Stimulated activated CD4-positive, alpha-beta T cell treated with anti-CD3 and anti-CD28 coated beads, Interleukin-15, amount 100 ng/mL, for 1 hour (primary cell): ENCODE measurements at places on chromosomes 5 and 9.

DNA sequence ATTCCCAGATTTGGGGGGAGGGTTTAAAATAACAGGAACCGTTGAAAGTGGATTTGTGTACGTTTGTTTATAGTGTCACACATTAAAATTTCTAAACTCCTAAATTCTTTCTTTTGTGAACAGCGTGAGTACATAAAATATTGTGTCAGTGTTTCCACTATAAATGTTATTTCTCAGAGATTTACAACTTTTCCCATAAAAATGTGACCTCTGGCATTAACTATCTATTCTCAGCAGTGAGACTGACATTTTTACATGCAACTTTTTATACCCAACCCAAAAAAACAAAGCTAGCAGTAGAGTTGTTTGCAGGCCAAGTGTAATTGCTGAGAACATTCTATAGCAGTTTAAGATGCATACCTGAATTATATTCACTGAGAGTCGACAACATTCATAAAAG lies 757.0 kb upstream of the ADAMTS16 start:
- no peak for DNase-seq

GRCh38 chr9:18499062-18499461 lies 25.1 kb downstream of the ADAMTSL1 start:
- DNase-seq, result no peak

DNA sequence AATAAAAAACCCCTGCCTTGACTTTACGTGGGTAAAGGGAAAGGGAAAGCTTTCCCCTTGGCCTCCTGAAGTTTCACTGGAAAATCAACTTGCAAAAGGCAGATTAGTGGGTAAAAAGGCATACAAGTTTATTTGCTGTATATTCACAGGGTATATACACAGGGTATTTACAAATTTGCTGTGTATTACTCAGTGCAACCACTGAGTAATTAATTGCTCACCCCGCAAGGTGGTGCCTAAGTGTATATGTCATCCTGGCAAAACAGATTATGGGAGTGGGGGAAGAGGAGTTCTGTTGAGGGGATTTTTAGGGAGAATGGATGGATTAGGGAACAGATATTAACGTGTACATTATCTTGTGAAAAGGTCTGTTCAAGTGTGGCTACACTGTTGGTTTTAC lies 7.1 kb upstream of the RARS1 start:
- no peak for DNase-seq

DNA sequence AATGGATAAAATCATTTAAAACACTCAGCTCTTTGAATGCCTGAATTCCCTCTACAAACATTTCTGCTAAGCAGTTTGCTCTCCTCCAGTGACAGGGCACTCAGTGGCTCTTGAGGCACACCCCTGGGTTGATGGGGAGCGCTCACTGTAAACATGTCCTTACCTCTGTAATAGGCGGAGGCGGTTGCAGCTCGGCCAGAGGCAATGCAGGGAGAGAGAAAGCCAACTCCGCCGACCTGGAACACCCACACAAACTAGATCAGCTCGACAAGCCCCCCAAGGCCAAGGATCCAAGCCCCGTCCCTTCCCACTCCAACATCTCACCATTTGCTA lies 329 bp downstream of the CDC23 start:
- DNase-seq, result no peak

DNA sequence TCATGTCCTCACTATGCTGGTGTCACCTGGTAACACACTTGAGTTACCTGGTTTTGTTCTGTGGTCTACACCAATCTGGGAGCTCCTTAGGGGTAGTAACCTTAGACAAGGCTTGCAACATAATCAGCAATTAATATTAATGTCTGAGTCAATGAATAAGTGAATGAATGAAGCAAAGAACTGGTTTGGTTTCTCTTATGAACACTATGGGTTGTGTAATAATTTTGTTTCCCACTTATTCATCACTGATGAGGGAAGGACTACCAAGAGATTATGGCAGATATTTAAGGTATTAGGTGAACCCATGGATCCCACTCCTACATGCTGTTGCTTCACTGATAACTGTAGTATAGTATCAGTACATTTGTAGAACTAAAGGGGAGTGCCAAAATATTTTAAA lies 116.0 kb downstream of the SLC12A2 start:
- no peak for DNase-seq

- DNase-seq, result no peak
These were observed 115.8 kb downstream of the EMB start for GRCh38 chr5:50325237-50325832.

DNA sequence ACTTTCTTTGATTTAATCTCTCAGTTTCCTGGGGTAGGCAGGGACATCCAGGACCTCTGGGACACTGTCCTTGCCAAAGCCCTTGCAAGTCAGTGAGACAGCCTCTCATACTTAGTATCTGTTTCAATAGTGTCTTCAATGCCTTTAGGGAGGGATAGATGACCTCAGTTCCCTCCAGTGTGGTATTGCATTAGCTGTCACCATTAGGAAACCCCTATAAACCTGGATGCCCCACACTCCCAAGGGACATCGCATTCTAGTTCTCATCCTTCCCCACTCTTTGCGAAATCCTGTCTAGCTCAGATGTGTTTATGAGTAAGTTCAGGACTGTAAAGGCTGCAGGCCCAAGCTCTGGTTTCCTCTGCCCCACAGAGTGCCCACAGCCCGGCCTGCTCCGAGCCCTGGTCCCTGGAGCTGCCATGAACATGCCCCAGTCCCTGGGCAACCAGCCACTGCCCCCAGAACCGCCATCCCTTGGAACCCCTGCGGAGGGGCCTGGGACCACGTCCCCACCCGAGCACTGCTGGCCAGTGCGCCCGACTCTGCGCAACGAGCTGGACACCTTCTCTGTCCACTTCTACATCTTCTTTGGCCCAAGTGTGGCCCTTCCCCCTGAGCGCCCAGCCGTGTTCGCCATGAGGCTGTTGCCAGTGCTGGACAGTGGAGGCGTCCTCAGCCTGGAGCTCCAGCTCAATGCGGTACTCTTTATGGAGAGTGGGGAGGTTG lies 13.2 kb downstream of the TMEM8B start:
- no peak for DNase-seq

DNA sequence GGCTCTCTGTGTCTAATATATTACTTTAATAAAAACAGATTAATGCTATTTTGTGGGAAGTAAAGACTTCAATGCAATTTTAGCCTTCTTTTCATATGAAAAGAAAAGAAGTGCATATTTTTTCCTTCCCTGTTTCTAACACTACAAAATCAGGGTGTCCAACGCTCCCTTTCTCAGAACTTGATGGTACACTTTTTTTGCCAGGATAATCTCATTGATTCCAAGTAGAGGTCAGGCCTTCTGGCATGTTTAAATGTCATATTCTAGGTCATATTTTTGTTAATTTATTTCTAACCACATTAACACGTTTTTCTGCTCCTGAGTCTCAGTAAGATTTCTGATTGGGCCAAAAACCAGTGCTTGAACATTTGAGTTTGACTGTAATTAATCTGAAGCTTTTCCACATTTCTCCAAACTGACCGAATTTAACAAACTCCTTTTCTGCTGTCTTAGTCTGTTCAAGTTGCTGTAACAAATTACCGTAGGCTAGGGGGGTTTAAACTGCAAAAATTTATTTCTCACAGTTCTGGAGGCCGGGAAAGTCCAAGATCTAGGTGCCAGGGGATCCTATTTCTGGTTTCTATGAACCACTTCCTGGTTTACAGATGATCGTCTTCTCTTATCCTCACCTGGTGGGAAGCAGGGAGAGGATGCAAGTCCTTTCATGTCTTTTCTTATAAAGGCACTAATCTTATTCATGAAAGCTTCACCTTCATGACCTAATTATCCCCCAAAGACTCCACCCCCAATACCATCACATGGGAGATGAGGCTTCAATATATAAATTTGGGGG lies 63.2 kb upstream of the ELL2 start:
- no peak for DNase-seq

- DNase-seq, result no peak
These were observed at the start of gene HEMGN for GRCh38 chr9:97938081-97938644. HEMGN (minus strand) TSS chr9:97938172; CDS start chr9:97938136, 36 bp downstream.

GRCh38 chr5:54323495-54323894 lies 13.1 kb upstream of the ARL15 start:
- no peak for DNase-seq

DNA sequence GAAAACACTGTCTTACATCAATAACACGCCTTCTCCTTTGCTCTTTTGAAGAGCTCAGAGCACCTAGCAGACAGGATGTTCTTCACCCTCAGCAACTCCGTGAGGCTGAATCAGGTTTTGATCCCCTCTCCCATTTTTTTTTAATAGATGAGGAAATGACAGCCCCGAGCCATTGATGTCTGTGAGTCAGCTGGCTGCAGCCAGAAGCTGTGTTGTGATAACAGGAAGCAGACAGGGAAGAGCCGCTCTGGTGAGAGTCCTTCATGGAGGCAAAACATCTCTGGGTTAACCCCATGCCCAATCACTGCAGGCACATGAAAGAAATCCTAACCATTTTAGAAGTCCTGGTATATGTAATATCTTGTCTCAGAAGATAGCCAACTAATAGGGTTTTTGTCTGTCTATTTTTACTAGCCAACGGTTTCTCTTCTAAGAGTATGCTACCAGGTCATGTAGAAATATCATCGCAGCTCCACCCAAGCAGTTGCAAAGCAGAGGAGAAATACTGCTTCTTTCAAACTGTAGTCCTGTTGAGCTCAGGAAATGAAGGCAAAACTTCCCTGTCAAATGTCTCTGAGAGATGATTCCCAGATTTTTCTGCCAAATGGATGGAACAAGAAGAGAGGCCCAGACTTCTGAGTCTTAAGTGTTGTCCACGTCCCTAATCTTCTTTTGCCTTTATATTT lies 568.9 kb downstream of the CCDC171 start:
- no peak for DNase-seq

DNA sequence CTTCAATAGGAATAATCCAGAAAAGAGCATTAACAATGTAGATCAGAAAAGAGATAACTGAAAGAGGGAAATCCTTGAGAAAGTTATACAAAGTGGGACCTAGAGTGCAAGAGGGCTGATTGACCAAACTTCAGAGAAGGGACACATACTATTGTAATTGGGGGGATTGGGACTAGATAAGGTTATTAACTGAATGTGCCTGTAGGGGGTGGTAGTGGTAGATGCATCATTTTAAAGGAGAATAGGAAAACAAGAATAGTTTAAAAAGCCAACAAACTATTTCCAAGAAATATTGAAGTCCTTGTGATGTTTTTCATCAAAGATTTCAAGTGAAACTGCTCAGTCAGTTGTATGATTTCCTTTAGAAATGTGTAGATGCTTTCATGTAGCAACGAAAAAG lies 468.5 kb downstream of the TAF11L14 start:
- DNase-seq, result no peak

DNA sequence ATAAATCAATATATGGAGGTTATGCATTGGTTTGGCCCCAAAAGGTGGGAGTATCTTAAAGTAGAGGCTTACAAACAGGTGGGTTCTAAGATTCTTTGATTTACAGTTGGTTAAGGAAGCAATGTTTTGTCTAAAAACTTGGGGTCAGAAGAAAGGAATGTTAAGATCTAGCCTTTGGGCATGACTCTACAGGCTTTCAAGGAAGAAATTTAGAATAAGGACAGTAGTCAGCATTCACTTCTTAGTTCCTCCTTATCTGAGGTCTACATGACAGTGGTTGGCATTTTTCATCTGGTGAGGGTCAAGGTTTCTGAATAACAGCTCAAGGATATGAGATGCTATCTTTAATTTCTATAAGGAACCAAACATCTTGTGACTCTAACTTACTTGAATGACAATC lies 122.8 kb downstream of the CAMK4 start:
- no peak for DNase-seq

DNA sequence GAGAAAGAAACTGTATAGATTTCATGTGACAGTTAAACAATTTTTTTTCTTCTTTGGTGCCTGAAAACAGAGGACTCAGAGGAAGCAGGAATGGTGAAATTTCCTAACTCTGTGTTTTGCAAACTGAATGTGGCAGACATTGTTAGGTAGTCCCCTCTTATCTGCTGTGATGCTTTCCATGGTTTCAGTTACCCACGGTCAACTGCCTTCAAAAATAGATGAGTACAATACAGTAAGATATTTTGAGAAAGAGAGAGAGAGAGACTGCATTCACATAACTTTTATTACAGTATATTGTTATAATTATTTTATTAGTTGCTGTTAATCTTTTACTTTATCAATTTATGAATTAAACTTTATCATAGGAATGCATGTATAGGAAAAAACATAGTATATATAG lies 627.2 kb downstream of the CCDC171 start:
- no peak for DNase-seq

- no peak for DNase-seq
These were observed 17.9 kb upstream of the ZSWIM6 start for GRCh38 chr5:61313960-61314681.

- DNase-seq, result no peak
These were observed 178.4 kb downstream of the PAX5 start for GRCh38 chr9:36855448-36856315.

DNA sequence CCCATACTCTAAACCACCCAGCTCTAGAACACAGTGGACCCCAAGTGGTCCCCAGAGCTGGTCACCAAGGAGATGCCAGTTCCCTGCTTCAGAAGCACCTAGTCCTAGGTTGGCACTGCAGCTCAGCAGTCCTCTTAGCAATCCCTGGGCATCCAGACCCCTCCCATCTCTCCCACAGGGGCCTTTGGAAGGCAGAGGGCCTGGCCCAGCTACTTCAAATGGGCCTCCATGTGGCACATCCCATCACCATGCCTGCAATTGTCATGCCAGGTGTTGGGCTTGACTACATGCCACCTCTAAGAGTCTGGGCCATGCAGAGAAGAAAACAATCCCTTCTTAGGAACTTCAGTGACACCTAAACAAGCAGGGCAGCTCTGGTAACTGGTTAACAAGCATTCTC lies 14.1 kb downstream of the MACROH2A1 start:
- DNase-seq, result no peak

DNA sequence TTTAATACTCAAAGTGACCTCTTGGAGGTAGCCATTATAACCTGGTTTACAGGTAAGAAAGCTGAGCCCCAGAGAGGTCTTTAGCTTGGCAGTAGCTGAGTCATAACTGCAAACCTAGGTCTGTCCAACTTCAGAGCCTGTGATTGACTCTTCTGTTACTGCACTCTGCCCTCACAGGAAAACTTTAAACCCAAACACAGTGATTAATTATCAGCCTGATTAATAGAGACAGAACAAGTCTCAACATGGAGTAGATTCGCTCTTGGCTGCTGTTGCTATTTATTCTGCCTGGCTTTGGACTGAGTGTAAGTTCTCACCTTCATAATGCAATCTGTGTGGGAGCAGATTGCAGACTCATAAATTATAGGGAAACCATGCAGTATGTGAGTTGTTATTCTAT lies 27.4 kb upstream of the TXN start:
- no peak for DNase-seq

- DNase-seq, result peak; percentile 8
These were observed at the start of gene APBA1 for GRCh38 chr9:69671879-69672595. APBA1 (minus strand) TSS chr9:69672371.

GRCh38 chr5:132003170-132003744 lies 8.2 kb downstream of the ACSL6 start:
- DNase-seq, result no peak

DNA sequence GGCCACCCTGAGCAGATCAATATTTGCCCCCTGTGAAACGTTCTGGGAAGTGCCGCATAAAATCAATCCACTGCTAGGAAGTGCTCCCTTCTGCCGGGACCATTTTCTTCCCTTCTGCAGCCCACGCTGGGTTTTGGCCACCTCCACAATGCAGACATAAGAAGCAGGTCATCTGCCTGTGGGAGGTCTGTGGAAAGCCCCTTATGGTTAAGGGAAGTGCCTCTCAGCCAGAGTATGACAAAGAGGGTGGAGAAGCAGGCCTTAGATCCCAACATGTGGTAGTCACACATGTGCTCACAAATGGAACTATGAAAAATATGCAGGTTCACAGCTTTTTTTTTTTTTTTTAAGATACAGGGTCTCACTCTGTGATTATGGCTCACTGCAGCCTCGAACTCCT lies 82.8 kb downstream of the SLC1A3 start:
- DNase-seq, result no peak

GRCh38 chr9:115058684-115059315 lies 59.2 kb downstream of the TNC start:
- DNase-seq, result no peak
